ENCODE measurements at places on chromosomes 5 and 9. TPM values are rescaled to one million over a fixed set of nuclear protein-coding genes. Genes with fewer than 3 reads are reported as not detected.

GRCh38 chr9:119302988-119303698 lies 66.1 kb downstream of the BRINP1 start:
- DNase-seq: no peak

DNA sequence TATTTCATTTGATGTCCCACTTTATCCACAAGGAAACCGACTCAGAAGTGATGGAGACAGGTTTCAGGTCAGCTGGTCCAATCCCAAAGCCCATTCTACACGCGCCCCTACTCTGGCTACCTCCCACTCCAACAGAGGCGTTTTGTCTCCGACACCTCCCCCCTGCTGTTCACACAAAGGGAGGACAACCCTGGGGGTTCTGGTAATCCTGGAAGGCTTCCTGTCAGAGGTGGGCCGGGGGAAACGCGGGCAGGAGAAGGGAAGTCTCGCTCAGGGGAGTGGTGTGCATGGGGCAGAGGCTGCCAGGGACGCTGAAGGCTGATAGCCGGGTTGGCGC lies 39.7 kb upstream of the GABRP start:
- no peak for DNase-seq

GRCh38 chr5:133336969-133337410 lies 275.4 kb downstream of the FSTL4 start:
- peak; percentile 33 for DNase-seq

- DNase-seq: peak; percentile 90
Measured at GRCh38 chr9:113657765-113658544, 194.4 kb downstream of the RGS3 start.

- no peak for DNase-seq
Measured at GRCh38 chr9:130990978-130991777, 17.8 kb upstream of the LAMC3 start.

GRCh38 chr5:140220032-140220697 lies 45.2 kb downstream of the CYSTM1 start:
- no peak for DNase-seq

GRCh38 chr9:127204771-127205470 lies 59.7 kb upstream of the GARNL3 start:
- no peak for DNase-seq

DNA sequence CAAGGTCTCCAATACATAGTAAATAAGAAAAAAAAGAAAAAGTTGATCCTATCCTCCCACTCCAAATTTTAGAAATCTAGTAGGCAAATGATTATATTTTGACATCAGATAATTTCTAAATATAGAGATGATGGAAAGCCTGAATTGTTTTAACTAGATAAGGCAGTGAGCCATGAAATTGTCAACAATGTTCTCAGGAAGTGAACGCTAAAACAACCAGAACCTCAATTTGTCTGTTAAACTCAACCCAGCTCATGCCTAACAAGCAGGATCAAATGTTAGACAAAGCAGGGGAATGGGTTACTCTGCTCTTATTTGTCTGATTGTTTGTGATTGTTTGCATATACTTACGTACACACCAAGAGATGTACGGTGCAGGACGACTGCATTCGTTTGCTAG lies 49.2 kb downstream of the ESM1 start:
- no peak for DNase-seq

ESM1 gene
- total RNA-seq: 0.48 TPM

MARVELD2 gene
- 11.1 TPM for total RNA-seq

SIT1 gene
- 1.3 TPM for total RNA-seq

DND1 gene
- 1.4 TPM for total RNA-seq

CFAP77 gene
- total RNA-seq: not detected

All from breast epithelium (tissue), 4 donors.